ENCODE measurements at places on chromosomes 3 and 15. TPM values are rescaled to one million over a fixed set of nuclear protein-coding genes. Genes with fewer than 3 reads are reported as not detected.

- DNase-seq = no peak
Observed at GRCh38 chr3:194950906-194951628, 265.4 kb downstream of the FAM43A start.

DNA sequence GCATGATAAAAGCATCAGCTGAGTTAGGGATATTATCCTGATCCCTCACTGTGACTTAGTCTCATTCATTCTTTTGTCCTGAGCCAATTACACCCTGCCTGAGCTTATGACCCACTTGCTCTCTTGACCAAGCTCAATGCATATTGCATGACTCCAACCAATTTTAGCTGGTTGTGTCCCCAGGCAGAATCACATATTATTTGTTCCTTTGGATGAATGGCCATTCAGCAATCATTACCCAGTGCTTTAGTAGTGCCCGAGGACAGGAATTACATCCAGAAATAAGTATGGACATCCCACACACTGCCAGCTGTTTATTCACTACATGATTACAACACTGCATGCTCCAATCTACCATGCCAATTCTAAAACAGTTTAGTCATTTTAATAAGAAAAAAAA lies 322.5 kb downstream of the ZBBX start:
- no peak for DNase-seq

The SAMD7 gene
- not detected for total RNA-seq

The CPNE9 gene
- not detected for total RNA-seq

DNA sequence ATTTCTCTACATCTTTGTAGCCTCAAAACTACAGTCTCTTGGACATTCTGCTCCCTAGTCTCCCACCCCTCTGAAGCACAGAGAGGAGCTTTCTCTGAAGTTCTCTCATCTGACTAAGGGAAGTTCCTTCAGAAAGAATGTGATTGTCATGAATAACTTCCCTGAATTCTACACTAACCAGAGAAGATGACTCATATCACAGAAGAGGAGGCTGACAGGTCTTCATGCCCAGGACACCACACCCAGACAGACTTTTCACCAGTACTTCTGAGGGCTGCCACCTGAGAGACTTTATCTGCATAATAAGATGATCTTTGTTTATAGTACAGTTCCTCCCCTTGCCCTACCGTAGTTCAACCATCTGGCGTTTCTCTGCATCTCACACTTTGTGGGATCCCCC lies 52.8 kb downstream of the CDIN1 start:
- DNase-seq = peak; percentile 33

The DAG1 gene
- total RNA-seq = 27.7 TPM

All from Daoy (cell line).